ENCODE measurements at places on chromosomes 4 and X. TPM values are rescaled to one million over a fixed set of nuclear protein-coding genes. Genes with fewer than 3 reads are reported as not detected.

DNA sequence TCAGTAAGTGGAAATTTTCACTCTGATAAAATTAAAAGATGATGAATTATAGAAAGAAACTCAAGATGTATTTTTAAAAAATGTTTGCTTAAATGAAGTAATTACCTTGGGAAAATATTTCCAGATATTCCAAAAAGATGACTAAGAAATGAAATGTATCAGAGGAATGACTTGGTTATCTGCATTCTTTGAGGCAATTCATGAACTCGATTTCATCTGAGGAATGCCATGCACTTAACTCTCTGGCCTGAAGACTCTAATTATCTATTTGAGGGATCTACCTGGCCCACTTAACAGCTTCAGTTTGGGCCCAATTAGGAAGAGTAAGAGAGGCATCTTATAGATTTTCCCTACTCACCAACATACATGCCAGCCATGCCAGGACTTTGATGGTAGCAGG, 182.3 kb downstream of the INPP4B start:
- no peak overlapping the region for H3K4me3 ChIP-seq
- H3K36me3 ChIP-seq, result no peaks in the 10 kb centered on the region
- no peaks in the 10 kb centered on the region for H3K27me3 ChIP-seq
- H3K27ac ChIP-seq, result no peak overlapping the region
- no peaks in the 10 kb centered on the region for H3K4me1 ChIP-seq

DNA sequence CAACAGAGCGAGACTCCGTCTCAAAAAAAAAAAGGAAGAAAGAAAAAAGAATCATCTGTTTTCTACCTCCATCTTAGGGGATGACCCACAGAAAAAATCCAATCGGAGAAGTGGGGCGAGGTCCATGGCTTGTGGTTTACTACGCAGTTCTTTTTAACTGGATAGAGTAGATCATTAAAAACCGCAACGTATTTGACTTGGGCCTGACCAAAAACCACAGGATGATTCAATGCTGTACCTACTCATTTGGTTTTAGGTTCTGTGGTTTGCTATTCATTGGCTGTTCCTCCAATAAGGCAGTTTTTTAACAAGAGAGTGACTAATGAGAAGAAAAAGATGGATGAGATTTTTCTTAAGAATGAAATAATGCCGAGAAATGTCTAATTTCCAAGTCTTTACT, 83.7 kb downstream of the FREM3 start:
- H3K36me3 ChIP-seq, result no peaks in the 10 kb centered on the region
- no peaks in the 10 kb centered on the region for H3K4me1 ChIP-seq
- no peak overlapping the region for H3K4me3 ChIP-seq
- DNase-seq, result no peak

DNA sequence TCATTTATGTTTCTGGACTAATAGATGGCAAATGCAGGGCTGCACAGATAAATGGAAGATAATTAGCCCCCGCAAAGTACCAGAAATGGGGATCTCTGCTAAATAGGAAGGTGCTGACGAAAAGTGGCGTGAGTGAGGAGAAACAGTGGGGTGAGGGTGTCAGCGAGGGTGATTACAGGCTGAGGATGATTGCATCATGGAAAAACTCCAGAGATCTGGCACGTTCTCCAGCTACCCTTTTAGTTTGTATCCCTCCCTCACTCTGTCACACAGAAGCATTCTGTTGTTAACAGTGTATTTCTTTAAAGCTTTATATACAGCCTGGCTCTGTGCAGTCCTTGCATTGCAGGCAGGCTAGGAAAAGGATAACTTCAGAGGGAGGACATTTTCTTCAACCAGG, 309.6 kb upstream of the DDX53 start:
- no peak overlapping the region for H3K27ac ChIP-seq
- H3K4me1 ChIP-seq, result no peaks in the 10 kb centered on the region
- H3K4me3 ChIP-seq, result no peak overlapping the region
- no peak for DNase-seq

The SORCS2 gene
- total RNA-seq, result 5.4 TPM

The BTK gene
- 4.4 TPM for total RNA-seq
